ENCODE measurements at places on chromosomes 1 and 21.

DNA sequence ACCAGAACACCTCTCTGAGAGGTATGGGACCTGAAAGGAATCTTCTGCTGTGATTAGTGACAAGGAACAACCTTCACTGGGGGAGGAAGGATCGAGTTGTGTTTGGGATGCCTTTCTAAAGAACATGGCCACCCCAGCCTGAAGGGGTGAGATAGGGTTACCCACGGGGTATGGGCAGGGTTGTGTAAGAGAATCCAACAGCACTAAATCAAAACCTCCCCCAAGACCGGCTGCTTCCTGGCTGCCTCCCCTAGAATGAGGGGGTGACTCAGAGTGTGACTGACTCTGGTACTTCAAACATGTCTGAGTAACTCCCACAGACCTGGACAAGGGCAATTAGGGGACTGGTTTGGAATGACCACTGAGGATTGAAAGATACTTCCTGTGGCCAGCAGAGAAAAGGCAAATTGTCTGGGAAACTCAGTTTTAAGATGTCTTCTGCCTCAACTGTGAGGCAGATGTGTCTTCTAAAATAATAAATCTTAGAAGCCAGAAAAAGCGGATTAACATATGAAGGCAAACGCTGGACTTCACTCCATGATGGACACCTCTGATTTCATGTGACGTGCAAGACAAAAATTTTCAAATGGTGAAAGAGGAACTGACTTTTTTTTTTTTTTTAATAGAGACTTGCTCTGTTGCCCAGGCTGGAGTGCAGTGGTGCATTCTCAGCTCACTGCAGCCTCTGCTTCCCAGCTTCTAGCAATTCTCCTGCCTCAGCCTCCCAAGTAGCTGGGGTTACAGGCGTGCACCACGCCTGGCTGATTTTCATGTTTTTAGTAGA is 6.7 kb upstream of the PTPN14 start:
- DNase-seq = no peak

DNA sequence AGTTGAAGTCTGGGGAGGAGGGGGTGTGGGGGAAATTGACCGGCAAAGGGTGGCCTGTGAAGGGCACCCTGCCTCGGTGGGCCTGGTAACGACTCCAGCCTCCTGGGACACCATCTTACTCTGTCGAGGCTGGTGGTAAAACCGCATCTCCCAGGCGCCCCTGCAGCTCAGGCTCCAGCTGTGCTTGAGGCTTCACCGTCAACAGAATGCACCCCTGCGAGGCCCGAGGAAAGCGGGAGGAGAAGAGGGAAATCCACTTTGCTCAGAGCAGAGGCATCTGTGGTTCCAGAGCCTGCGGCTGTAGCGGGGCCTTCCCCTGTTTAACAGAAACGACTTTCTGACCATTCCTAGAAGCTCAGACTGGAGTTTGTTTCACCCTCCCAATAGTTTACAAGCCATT is 165.6 kb downstream of the NPHP4 start:
- DNase-seq = no peak

DNA sequence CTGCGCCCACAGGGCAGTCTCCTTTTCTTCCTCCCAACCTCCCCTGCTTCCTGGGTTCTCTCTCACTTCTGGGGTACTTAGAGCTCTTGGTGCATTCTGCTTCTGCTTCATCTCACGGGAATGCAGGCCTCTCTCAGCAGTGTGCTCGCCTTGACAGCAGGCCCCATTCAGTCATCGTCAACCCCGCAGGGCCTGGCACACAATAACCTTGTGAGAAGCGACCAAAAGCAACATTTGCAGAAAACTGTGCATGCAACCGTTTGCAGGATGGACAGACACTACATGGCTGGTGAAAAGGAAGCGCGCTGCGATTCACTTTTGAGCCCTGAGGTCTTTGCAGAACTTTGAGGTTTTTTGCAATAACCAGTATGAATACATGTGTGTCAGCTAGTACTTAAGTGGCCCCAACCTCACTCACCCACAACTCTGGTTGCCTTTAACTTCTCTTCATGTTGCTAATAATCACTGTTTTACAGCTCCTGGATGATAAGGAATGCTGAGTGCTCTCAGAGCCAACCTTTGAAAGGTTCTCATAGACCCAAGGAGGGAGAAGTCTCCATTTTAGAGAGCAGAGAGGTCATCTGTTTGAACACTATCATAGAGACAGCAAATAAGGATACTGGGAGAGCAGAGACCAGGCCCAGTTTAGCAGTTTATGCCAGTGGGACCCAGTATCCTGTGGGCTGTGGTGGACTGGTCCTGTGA is 2.5 kb upstream of the CD160 start:
- no peak for DNase-seq

DNA sequence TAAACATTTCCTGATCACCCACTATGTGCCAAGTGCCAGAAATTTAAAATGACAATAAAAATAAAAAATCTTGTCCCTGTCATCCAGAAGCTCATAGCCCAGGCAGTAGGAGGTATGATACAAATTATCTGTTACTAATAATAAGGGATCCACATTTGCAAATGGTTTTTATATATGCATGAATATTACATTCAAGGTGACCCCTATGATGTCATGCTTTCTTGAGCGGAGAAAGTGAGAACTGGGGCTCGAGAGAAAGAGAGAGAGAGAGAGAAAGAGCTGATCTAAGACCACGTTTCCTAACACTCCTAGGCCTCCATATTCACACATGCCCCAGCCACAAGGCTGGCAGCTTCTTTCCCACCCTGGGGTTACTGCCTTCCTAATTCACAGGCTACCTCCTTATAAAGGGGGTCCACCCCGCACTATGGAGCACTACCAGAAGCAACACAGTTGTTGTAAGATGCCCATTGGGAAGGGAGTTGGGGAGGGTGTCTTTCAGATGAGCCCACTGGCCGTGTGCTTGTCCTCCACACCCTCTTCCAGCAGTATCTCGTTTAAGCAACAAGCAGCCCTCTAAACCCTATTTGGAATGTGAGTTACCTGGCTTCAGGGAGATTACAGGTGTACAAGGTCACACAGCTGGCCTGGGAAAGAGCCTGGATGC is 28.8 kb upstream of the LRRN2 start:
- no peak for DNase-seq

- peak; percentile 60 for DNase-seq
Measured at GRCh38 chr1:33256471-33257206, at the start of gene ZNF362. Gene ZNF362, plus strand, starts transcription at chr1:33256492. Its CDS starts 14,083 bp downstream, at chr1:33270575.

- no peak for DNase-seq
Measured at GRCh38 chr21:31909153-31910073, 36.6 kb downstream of the HUNK start.

- DNase-seq = no peak
Measured at GRCh38 chr1:63777965-63778880, 4.4 kb downstream of the ROR1 start.

DNA sequence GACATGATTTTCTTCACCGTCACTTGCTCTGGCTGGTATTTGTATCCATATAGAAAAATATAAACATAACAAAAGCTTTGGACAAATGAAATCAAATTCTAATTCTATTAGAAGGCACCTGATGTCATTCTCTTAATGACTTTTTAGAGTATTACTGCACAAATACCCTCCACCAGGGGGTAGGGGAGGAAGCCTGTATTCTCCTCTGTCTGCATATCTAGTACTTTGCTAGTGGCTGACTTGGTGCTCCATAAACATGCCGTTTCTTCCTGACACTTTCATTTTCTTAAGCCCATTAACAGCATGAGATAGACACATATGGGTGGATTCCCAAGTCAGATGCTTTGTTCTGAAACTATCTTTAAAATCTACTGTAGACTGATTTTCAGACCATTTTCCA is 20.6 kb upstream of the KCNJ15 start:
- no peak for DNase-seq

Data from central memory CD4-positive, alpha-beta T cell (primary cell).